Mesendoderm (in vitro differentiated cells): ENCODE measurements at places on chromosomes 16 and 17.
A peak's percentile ranks its signal among the peaks of the same experiment; 100 is the strongest.

GRCh38 chr17:43787728-43788127 is 7.5 kb downstream of the CFAP97D1 start:
- no peaks in the 10 kb centered on the region for H3K36me3 ChIP-seq
- H3K4me3 ChIP-seq: no peak overlapping the region
- H3K27ac ChIP-seq: no peak overlapping the region
- no peaks in the 10 kb centered on the region for H3K4me1 ChIP-seq

DNA sequence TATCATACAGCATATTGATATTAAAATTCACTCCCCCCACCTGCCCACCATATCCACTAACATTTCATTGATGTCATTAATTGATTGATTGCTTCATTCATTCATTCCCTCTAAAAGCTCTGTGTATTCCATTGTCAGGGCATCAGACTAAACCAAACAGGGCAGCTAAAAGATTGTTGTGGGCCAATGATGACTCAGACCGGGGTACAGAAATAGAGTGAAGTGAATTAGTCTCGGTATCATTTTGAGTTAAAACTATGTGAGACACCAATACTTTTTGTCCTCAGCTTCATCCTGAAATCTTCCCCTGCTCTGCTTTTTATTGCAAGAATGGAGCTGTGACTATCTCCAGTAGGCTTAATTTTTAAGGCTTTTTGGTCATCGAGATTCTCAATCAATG is 868.3 kb downstream of the CDH11 start:
- no peak for DNase-seq
- no peaks in the 10 kb centered on the region for H3K27me3 ChIP-seq
- H3K36me3 ChIP-seq: no peaks in the 10 kb centered on the region
- H3K4me3 ChIP-seq: no peak overlapping the region
- H3K27ac ChIP-seq: no peak overlapping the region

DNA sequence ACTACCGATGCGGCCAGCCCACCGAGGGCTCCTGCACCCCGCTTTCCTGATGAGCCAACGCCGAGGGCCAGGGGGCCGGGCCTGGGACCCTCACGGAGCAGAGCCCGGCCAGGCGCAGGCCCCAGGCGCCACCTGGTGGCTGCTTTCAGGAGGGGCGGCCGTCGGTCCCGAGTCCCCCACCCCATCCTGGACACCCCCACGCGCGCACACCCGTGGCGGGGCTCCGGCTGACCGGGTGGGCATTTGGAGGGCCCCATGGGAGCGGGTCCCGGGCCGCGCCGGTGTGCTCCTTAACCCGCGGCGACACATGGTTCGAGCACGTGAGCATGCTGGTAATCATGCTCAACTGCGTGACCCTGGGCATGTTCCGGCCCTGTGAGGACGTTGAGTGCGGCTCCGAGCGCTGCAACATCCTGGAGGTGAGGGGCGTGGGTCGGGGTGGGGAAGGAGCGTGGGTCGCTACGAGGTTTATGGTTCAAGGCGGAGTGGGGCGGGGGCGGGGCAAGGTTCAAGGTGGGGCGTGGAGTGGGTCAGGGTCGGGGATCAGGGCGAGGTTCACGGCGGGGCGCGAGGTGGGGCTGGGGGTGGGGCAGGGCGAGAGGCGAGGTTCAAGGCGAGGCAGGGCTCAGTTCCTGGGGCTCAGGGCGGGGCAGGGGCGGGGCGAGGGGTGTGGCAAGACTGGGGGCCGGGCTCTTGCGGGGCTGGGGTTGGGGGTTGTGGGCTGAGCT is 30.2 kb downstream of the TPSG1 start:
- H3K27ac ChIP-seq: no peak overlapping the region
- no peaks in the 10 kb centered on the region for H3K4me1 ChIP-seq
- no peak for DNase-seq

- no peaks in the 10 kb centered on the region for H3K4me1 ChIP-seq
- DNase-seq: no peak
- H3K27ac ChIP-seq: no peak overlapping the region
- no peak overlapping the region for H3K4me3 ChIP-seq
- no peaks in the 10 kb centered on the region for H3K27me3 ChIP-seq
Measured at GRCh38 chr17:56603486-56604238, 10.2 kb downstream of the NOG start.

DNA sequence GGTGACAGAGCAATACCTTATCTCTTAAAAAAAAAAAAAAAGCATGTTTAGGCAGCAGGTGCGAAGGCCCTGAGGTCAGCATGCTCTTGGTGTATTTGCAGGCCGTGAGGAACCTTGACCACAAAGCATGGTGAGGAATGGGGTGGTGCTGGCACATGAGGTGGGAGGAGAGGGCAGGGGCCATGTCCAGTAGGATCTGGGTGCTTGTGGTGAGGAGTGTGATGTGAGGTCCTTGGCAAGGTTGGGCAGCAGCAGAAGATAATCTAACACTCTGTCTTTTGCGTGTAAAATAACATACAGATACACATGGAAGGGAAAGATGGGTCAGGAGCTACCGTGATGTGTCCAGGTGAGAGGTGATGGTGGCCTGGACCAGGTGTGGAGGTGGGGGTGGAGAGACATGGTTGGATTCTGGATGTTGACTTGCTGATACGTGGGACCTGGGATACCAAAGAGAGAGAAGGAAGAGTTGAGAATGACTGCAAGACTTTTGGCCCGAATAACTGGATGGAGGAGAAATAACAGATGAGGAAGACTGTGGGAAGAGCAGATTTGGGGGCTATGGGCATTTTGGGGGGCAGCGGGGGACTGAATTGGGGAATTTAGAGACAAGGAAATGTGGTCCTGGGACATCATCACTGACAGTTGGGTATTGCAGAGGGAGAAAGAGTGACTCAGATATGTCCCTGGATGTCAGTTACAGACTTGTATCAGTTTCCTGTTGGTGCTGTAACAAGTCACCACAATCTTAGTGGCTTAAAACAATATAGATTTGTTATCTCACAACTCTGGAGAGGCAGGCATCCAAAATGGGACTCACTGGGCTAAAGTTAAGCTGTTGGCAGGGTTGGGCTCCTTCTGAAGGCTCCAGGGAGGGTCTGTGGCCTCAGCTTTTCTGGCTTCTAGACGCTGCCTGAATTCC is 274.9 kb downstream of the HAPSTR1 start:
- H3K36me3 ChIP-seq: no peaks in the 10 kb centered on the region
- H3K27me3 ChIP-seq: no peaks in the 10 kb centered on the region
- H3K27ac ChIP-seq: no peak overlapping the region
- no peak overlapping the region for H3K4me3 ChIP-seq

DNA sequence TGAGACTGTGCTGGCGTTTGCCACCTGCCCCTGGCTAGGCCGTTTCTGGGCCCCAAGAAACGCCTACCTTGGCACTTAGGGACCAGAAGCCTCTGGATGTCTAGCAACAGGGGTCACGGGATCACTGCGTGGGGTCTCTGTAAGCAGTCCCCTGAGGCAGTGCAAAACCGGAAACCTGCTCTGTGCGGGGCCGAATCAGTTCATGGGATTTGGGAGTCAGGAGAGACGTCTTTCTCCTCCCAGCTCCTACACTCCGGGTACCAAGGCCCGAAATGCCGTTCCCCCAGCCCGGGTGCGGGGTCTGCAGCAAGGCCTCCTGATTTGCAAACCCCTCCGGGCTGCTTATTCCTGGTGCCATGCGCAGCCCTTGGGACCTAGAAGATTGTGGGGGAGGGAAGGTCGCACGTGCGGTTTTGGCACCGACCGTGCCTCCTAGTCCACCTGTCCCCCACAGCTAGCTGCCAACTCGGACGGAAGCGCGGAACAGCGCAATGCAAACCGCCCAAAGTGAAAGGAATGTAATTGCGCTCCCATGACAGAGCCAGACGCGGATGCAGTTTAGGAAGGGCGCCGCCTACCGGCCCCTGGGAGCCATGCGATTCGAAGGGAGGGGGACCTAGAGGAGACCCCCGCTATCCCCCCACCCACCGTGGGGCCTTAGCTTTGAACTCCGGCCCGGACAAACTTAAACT is 6.5 kb downstream of the IRX5 start:
- H3K27me3 ChIP-seq: peaks cover 79% of the 10 kb centered on the region
- no peak overlapping the region for H3K4me3 ChIP-seq
- H3K27ac ChIP-seq: no peak overlapping the region
- H3K36me3 ChIP-seq: no peaks in the 10 kb centered on the region
- peak; percentile 82 for DNase-seq

DNA sequence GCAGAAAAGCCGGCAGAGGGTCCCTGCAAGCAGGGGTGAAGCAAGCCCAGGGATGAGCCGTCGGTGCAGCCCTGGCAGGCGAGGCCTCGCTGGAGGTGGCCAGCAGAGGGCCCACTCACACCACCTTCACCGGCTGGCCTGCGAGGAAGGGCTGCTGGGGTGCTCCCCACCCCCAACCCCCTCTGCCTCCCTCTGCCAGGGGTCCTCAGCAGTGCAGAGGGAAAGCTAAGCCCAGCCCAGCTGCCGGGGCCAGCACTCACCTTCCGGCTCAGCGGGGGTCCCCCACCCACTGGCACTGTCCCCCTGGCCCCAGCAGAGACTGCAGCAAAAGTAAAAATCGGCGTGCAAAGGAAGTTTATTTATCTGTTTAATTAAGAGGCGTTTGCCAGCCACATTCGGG is 113.4 kb downstream of the ENGASE start:
- DNase-seq: peak; percentile 64
- no peaks in the 10 kb centered on the region for H3K27me3 ChIP-seq
- no peak overlapping the region for H3K27ac ChIP-seq
- peaks cover 4% of the 10 kb centered on the region for H3K4me1 ChIP-seq
- no peaks in the 10 kb centered on the region for H3K36me3 ChIP-seq

- no peak overlapping the region for H3K27ac ChIP-seq
- no peak overlapping the region for H3K4me3 ChIP-seq
- no peaks in the 10 kb centered on the region for H3K36me3 ChIP-seq
- H3K27me3 ChIP-seq: no peaks in the 10 kb centered on the region
- peaks cover 3% of the 10 kb centered on the region for H3K4me1 ChIP-seq
Measured at GRCh38 chr17:75481194-75482068, 25.0 kb downstream of the TMEM94 start.

DNA sequence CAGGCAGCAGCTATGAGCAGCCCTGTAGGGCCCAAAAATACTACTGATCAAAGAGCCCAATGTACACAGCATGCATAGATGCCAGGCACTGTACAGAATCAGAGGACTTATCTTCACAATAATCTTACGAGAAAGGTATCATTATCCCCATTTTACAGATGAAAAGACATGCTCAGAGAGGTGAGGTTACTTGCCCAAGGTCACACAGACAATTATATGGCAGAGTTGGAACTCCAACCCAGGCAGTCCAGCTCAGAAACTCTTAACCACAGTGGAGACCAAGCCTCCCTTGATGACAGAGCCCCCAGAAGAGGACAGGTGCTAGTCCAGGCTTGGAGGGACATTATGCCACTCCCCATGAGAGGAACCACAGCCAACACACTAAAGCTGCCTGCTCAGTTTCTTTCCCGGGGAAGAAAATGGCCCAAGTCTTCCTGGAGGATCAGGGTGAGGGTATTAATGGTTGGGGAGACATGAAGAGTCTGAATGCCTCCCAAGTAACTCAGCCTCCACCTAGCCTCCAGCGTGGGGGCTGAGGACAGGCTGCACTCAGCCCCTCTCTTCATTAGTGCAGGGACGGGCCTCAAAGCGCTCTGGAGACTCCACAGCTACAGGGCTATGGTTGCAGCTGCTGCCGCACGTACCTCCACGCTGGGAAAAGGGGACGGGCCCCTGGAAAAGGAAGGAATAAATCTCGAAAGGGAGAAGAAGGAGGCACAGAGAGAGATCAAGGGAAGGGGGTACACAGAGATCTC is 826 bp downstream of the UNC119 start:
- peak overlapping the region; percentile 61 for H3K4me3 ChIP-seq
- no peak overlapping the region for H3K27ac ChIP-seq
- peaks cover 6% of the 10 kb centered on the region for H3K4me1 ChIP-seq
- H3K27me3 ChIP-seq: no peaks in the 10 kb centered on the region

DNA sequence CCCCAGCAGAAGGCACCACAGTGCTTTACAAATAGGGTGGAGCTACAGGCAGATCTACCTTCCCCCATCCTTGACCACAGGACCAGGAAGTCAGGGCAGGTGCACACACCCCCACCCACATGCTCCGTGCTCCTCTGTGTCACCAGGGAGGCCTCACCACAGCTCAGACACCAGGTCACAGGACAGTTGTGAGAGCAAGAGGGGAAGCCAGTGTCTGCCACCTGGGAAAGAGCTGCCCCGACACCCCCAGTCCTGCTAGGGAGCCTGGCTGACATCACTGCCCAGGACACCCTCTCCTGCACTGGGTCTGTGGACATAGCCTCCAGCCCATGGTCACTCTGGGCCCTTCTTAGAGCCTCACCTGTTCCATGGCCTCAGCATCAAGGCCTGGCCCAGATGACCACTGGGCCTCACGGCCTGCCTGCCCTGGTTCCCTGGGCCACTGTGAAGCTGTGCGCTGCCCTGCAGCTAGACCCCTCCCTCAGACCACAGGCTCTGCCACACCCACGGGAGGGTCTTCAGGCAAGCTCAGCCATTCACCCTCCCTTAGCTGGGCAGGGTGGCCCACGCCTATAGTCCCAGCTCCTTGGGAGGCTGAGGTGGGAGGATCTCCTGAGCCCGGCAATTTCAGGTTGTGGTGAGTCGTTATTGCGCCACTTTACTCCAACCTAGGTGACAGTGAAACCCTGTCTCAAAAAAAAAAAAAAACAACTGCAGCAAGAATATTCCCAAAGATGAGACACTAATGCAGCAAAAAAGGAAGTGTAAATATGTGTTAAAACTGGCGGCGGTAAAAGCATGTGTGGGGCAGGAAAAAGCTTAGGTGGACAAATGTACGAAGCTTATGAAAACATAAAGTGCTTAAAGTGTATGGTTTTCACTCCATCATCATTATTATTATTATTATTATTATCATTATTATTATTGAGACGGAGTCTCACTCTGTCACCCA is 14.2 kb downstream of the POLR3K start:
- no peaks in the 10 kb centered on the region for H3K4me1 ChIP-seq
- no peaks in the 10 kb centered on the region for H3K27me3 ChIP-seq

DNA sequence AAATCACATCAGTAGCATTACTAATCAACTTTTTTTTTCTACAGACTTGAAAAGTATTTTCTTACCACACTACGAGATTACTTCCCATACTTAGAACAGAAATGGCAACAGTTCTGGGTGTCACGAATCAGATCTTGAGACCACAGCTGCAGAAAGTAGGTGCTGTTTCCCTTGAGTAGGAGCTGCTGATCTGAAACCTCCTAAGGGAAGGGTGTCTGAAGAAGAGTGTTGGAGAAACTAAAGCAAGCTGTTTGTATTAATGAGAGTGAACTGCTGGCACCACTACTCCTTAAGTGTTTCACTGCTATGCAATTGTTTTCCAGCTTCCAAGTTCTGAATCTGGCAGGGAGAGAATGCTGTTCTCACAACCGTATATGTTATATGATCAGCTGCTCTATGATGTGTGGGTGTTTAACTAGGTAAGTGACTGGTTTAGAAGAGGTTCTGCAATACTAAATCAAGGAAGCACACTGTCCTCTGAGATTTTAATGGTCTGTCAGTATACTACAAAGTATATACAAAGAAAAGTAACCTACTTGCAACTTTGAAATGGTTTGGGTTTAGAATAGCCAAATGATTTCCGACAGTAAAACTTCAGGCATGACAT is 3.3 kb downstream of the ZNF652 start:
- no peaks in the 10 kb centered on the region for H3K4me1 ChIP-seq
- H3K36me3 ChIP-seq: no peaks in the 10 kb centered on the region
- no peaks in the 10 kb centered on the region for H3K27me3 ChIP-seq
- H3K4me3 ChIP-seq: no peak overlapping the region
- no peak overlapping the region for H3K27ac ChIP-seq
- no peak for DNase-seq

- no peaks in the 10 kb centered on the region for H3K36me3 ChIP-seq
- no peak overlapping the region for H3K4me3 ChIP-seq
- DNase-seq: no peak
- H3K4me1 ChIP-seq: no peaks in the 10 kb centered on the region
- H3K27ac ChIP-seq: no peak overlapping the region
- H3K27me3 ChIP-seq: no peaks in the 10 kb centered on the region
Measured at GRCh38 chr17:9658593-9659211, 13.4 kb downstream of the USP43 start.

- no peaks in the 10 kb centered on the region for H3K27me3 ChIP-seq
- H3K4me3 ChIP-seq: no peak overlapping the region
- H3K36me3 ChIP-seq: no peaks in the 10 kb centered on the region
- H3K27ac ChIP-seq: no peak overlapping the region
Measured at GRCh38 chr17:36918211-36918691, 19.0 kb upstream of the LHX1 start.
